ENCODE measurements at places on chromosomes 16 and 17. TPM values are rescaled to one million over a fixed set of nuclear protein-coding genes. Genes with fewer than 3 reads are reported as not detected.

SF3B3 gene
- 291 TPM for total RNA-seq

SBK1 gene
- total RNA-seq: 14.2 TPM

TP53TG3C gene
- total RNA-seq: not detected

SLC5A2 gene
- 4.5 TPM for total RNA-seq

TMEM88 gene
- 6.2 TPM for total RNA-seq

DNA sequence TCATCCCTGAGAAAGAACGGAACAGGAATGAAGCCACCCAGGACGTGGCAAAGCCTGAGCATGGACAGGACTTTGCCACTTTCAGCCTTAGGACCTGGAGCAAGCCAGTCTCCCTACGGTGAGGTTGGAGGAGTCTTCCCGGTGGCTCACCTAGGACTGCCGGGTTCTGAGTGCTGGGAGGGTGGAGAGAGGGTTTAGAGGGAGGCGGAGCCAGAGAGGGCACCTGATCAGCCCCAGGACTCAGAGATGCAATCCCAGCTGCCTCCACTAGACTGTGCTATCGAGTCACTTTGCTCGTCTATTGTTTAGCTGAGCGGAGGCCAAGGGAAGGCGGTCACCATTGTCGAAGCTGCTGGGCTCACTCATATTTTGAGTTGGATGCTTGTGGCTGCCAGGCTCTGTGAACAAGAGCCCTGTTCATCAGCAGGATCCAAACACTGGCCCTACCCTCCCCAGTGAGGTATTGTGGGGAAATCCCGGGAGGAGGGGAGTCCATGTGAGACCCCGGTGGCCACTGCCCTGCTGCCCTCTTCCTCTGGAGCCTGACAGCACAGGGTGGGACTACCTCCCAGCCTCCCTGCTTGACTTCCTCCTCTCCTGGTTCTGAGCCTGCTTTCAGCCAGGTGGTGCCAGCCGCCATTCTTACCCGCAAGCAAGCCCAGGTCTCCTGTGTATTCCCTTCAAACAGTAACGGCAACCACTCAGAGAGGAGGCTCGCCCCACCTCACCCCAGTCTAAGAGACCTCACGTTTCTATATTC lies 7.0 kb downstream of the KRT14 start:
- no peaks in the 10 kb centered on the region for H3K4me1 ChIP-seq
- no peak overlapping the region for H3K27ac ChIP-seq
- no peaks in the 10 kb centered on the region for H3K27me3 ChIP-seq

- no peak overlapping the region for H3K4me3 ChIP-seq
- H3K27ac ChIP-seq: no peak overlapping the region
- H3K4me1 ChIP-seq: no peaks in the 10 kb centered on the region
- no peak for DNase-seq
- H3K27me3 ChIP-seq: no peaks in the 10 kb centered on the region
Observed at GRCh38 chr16:82331397-82331796, 161.4 kb upstream of the MPHOSPH6 start.

DNA sequence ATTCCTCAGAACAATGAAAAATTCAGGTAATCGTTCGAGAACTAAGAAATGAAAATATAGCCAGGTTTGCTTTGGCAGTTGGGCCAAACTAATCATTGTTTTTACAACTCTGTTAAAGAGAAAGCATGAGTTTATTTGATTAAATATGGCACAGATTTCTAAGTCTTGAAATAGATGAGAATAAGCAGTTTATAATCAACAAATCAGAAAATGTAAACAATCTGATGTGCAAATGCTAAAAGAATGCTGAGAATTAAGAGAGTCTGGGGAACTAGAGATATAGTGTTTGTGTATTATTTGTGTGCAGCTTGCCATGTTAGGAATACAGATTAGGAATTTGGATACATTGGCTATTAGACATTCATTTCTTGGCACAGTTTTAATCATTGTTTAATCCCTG lies 212.5 kb downstream of the TANC2 start:
- DNase-seq: no peak
